Right lobe of liver (tissue), 6 donors: ENCODE measurements at places on chromosomes 4 and X. TPM values are rescaled to one million over a fixed set of nuclear protein-coding genes. Genes with fewer than 3 reads are reported as not detected.

Gene WDR17
- total RNA-seq: 0.18 TPM

DNA sequence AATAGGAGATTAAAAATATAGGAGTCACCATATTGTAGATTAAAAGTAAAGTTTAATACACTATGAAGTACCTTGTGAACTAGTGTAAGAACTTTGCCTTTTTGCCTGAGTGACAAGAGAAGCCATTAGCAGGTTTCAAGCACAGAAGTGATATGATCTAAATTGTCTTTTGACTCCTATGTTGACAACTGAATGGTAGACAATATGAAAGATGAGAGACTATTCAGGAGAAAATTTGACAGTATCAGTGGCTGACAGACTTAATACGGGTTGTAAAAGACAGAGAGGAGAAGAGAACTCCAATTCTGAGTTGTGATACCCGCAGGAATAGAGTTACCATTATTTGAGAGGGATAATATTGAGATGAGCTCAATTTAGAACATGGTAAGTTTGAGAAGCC is 1259.8 kb downstream of the PCDH7 start:
- no peak for DNase-seq
- no peak overlapping the region for H3K27ac ChIP-seq
- H3K4me1 ChIP-seq: no peaks in the 10 kb centered on the region
- H3K36me3 ChIP-seq: no peaks in the 10 kb centered on the region
- no peak overlapping the region for H3K4me3 ChIP-seq

- no peak overlapping the region for H3K27ac ChIP-seq
- peaks cover 10% of the 10 kb centered on the region for H3K27me3 ChIP-seq
- no peaks in the 10 kb centered on the region for H3K4me1 ChIP-seq
- no peak overlapping the region for H3K4me3 ChIP-seq
- no peak for DNase-seq
These were observed 103.6 kb downstream of the RTL3 start for GRCh38 chrX:78555401-78555980.

GRCh38 chrX:21479695-21480270 is 105.6 kb downstream of the CNKSR2 start:
- H3K36me3 ChIP-seq: no peaks in the 10 kb centered on the region
- no peak overlapping the region for H3K27ac ChIP-seq
- no peaks in the 10 kb centered on the region for H3K4me1 ChIP-seq
- no peak for DNase-seq
- no peaks in the 10 kb centered on the region for H3K27me3 ChIP-seq

GRCh38 chrX:45980726-45981125 is 564.5 kb downstream of the ZNF674 start:
- no peaks in the 10 kb centered on the region for H3K27me3 ChIP-seq
- no peak for DNase-seq
- no peak overlapping the region for H3K27ac ChIP-seq
- no peaks in the 10 kb centered on the region for H3K4me1 ChIP-seq
- no peak overlapping the region for H3K4me3 ChIP-seq

DNA sequence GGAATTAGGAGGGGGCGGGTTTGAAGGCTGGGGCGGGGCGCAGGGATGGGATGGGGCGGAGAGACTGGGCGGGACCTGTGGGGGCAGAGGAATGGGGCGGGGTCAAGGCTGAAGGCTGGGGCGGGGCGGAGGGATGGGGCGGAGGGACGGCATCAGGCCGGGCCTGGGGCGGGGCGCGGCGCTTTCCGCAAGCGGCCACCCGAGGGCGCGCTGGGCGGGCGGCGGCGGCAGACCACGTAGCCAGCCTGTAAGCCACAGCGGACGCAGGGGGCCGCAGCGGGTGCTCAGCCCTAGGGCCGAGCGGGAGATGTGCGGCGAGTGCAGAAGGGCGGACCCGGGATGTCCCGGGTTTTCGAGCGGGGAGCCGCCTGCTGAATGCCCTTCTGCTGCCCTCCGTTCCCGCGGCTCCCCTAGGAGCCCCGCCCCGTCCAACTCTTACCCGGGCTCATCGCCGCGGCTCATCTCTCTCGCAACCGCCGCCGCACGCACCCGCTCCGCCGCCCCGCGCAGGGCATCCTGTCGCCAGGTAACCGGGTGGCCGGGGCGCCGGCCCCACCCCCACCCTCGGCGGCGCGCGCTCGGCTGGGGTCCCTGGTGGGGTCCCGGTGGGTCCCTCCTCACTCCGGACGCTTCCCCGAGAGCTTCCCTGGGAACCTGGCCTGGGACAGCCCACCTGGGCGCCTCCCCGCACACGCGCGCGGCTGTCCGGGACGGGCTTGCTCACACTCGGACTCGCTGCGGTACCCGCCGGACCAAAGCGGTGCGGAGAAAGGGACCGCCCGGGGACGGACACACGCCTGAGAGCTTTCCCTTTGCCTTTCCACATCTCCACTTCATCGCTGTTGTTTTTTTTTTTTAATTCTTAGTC is at the start of gene CCDC110:
Gene CCDC110 (minus strand): TSS at position 499 of the 868 bp plus-strand sequence. CDS start 50 bp downstream, at position 449.
- no peaks in the 10 kb centered on the region for H3K4me1 ChIP-seq
- H3K27me3 ChIP-seq: no peaks in the 10 kb centered on the region
- no peak within 1 kb of the TSS for H3K27ac ChIP-seq
- no peaks in the 10 kb centered on the region for H3K36me3 ChIP-seq
- DNase-seq: peak; percentile 97

GRCh38 chr4:25163196-25163595 is 2.9 kb upstream of the SEPSECS start:
- DNase-seq: no peak
- H3K36me3 ChIP-seq: no peaks in the 10 kb centered on the region
- no peak overlapping the region for H3K27ac ChIP-seq
- no peak overlapping the region for H3K4me3 ChIP-seq

DNA sequence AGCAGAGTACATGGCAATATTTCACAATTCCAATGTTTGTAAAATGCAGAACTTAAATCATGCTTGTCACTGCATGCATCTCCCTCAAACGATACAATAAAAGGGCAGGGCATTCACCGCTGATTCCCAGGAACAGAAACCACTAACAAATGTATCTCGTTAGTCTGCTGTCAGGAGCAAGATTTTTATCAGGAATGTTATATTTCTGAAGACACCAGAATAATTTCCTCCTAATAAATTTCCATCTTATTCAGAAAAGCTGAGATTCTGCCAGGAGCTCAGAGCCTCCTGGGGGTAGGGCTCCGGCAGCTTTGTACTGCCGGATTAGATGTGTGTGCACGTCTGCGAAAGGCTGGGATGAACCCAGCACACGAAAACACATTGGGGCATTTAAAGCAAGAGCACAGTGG is 54.0 kb upstream of the LDB2 start:
- DNase-seq: no peak
- no peaks in the 10 kb centered on the region for H3K27me3 ChIP-seq
- no peak overlapping the region for H3K4me3 ChIP-seq
- no peaks in the 10 kb centered on the region for H3K4me1 ChIP-seq
- H3K36me3 ChIP-seq: no peaks in the 10 kb centered on the region
- H3K27ac ChIP-seq: no peak overlapping the region

GRCh38 chrX:36640232-36640631 is 367.9 kb upstream of the FAM47C start:
- no peaks in the 10 kb centered on the region for H3K36me3 ChIP-seq
- no peaks in the 10 kb centered on the region for H3K27me3 ChIP-seq
- DNase-seq: no peak
- no peaks in the 10 kb centered on the region for H3K4me1 ChIP-seq

DNA sequence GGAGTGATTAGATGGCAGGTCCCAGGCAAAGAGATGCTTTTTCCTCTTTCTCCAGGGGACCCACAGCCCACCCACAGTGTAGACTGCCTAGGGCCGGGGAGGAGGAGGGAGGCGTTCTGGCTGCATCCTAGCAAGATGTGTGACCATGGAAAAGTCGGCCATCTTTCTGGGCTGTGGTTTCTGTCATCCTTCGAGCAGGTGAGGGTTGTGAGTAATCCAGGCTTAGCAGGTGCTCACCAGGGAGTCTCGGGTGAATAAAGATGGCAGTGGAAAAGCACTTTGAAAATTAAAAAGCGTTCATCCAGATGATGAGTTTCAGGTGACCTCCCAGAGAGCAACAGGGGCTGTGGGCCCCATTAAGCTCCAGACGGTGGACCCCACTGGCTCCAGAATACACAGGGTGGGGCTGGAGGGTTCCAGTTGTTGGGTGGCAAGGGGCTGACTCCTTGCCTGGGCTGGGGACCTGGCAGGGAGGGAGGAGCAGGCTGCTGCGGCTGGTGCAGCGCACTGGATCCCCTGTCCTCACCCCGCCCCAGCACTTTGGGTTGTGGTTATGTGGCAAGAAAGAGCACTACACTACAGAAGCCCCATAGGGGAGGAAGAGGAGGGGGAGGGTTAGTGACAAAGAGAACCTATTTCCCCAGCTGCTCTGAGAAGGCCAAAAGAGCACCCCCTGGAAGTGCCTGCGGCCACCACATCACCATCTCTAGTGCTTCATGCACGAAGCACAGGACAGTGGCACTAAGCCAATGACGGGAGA is 23.7 kb downstream of the ELF4 start:
- H3K27me3 ChIP-seq: no peaks in the 10 kb centered on the region
- DNase-seq: no peak
- H3K36me3 ChIP-seq: no peaks in the 10 kb centered on the region
